ENCODE measurements at places on chromosomes 5 and 9.

- no peak for DNase-seq
These were observed 11.6 kb downstream of the UBLCP1 start for GRCh38 chr5:159274676-159275075.

DNA sequence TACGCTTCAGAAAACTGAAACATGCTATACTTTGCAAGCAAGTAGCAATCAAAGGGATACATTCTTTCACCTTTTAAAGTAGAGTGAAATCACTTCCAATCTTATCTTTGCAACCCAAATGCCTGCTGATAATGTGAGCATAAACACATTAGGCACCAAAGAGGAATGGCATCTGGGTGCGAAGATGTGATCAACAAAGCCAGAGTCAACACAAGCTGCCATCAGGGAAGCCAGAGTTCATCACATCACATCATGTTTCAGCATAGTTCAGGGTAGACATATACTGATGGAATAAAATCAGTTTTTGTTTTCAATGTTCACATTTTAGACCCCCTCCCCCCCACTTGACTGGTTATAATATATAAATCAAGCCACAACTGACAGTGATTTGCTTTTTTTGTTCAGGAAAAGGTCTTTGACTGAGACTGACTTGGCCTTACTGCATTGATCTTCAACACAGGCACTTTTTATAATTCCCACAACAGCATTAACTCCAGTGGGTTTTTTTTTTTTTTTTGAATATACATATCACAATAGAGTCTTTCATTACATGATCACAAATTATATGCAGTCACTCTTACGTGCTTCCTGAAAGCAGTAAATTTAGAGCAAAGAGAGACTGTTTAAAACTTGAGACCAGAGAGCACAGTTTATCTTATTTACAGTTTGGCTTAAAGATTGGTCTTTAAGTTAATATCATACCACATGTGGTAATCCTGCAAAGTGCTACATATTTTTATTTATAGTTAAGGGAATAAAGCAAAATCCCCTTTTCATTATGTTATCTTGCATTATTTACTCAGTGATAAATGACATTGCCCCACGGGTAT lies 20.3 kb downstream of the AOPEP start:
- no peak for DNase-seq

- DNase-seq: peak; percentile 12
These were observed 258.7 kb downstream of the SPATA31D1 start for GRCh38 chr9:82247318-82247717.

- DNase-seq: no peak
These were observed 8.3 kb downstream of the C1QTNF3 start for GRCh38 chr5:34034534-34035327.

- DNase-seq: no peak
These were observed 212.2 kb upstream of the SLC24A2 start for GRCh38 chr9:20001058-20001457.

DNA sequence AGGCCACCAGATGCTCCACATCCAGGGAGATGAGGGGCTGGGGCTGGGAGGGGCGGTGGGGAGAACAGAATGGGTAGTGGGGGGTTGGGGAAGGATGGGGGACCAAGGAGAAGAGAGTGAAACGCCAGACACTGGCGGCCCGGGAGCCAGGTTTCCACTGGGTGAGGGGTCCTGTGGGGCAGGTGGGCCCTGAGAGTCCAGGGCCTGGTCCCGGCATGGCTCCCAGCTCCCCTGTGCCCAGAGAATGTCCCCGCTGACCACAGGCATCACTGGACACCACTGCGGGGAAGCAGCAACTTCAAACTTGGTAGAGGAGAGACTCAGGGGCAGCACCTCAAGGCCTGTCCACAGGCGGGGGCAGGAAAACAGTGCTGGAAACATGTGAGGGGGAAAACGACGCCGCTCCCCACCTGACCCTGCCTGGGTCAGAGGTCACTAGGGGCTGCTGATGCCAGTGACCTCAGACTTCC lies 13.2 kb downstream of the NINJ1 start:
- no peak for DNase-seq

Data from CD4-positive, alpha-beta T cell treated with Interleukin-21 for 1 hour (primary cell).